ENCODE measurements at places on chromosomes 1 and 21. TPM values are rescaled to one million over a fixed set of nuclear protein-coding genes. Genes with fewer than 3 reads are reported as not detected.

The PROX1 gene
- 15.3 TPM for total RNA-seq

The GCSAML gene
- 0.32 TPM for total RNA-seq

The ANKRD34A gene
- 1.2 TPM for total RNA-seq

The OLFML3 gene
- 53.8 TPM for total RNA-seq

The ZBTB8B gene
- total RNA-seq: 0.03 TPM

The CITED4 gene
- total RNA-seq: 6.8 TPM

The ZDHHC18 gene
- total RNA-seq: 22.8 TPM

The TTLL7 gene
- total RNA-seq: 13.7 TPM

The RXFP4 gene
- total RNA-seq: not detected

The INAVA gene
- 5.5 TPM for total RNA-seq

The IGSF9 gene
- 3.0 TPM for total RNA-seq

The SIM2 gene
- not detected for total RNA-seq

The PALMD gene
- 14.3 TPM for total RNA-seq

The CD1E gene
- total RNA-seq: 0.47 TPM

The NCDN gene
- total RNA-seq: 42.1 TPM

The THEM5 gene
- not detected for total RNA-seq

The MR1 gene
- 36.9 TPM for total RNA-seq
